ENCODE measurements at places on chromosomes 1 and 21.

DNA sequence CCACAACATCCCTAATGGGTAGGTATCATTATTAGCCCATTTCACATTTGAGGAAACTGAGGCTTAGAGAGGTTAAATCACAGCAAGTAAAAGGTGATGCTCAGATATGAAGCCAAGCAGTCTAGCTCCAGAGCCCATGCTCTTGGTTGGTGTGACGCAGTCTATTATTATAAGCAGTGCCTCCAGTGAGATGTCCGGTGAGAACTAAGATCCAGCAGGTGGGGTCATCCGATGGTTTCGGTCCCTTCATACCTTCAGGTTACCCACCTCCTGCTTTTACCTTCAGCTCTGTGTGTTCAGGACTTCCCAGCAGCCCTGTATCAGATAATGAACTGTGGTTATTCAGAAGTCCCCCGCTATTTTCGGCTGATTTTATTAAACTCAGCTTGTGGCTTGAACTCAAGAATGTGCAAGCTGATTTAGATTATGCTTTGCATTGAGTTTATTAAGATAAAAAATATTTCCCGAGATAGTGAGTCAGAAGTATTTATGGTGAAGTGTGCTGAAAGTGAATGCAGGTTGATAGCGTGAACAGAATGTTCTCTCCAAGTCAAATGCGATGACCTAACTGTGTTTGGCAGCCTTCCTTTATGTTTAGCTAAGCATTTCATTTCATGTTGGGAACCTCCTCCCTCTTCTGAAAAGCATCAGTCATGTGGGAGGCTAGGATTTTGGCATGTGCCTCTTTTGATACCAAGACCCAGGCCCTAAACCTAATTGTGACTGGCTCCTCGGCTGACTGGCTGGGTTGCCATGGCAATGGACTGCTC, 160.9 kb upstream of the UBE2U start:
- no peak for DNase-seq

DNA sequence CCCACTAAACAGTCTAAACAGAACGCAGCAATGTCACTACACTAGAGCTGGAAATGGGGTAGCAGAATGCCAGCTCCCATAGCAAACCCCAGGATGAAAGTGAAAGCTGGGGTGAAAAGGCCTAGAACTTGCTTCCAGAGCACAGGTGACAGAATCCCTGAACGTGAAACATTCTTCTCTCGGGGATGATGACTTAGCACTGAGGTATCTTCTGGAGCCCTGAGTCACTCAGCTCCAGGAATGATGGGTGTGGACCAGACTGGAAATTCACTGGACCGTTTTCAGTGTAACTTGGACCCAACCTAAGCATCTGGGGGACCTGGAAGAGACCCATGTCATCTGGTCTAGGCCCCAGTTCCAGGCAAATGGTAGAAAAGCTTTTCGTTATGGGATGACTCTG, 108.9 kb downstream of the CDC7 start:
- no peak for DNase-seq

DNA sequence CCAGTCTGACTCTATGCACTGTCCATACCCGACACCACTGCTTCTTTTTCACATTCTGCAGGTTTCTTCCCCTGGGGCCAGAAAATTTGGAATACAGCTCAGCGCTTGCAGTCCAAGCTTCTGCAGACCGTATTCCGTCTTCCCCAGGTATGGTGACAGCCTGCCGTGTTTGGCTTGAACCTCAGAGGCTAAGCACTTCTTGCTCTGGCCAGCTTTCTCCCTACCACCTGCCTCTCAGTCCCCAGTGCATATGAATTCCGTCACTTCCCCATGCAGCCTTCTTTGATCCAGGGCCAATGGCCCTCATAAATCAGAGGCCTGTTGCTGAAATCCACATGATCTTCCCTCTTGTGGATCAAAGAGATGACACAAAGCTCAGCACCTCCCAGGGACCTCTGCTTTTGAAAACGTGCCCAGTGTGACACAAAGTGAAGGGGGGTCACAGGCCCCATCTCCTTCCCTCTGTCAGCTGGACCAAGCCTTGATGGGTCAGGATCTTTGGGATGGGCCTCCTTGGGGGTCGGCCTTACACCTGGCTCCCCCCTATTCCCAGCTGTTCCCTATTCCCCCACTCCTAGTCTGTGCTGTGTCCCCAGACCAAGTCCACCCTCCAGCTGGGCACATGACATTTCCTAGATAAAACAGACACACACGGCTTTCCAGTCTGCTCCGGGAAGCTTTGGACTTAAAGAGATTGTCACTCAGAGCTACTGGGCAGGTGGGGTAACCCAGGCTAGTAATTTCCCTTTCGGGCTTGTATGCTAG, 66.6 kb downstream of the HMGB4 start:
- no peak for DNase-seq

DNA sequence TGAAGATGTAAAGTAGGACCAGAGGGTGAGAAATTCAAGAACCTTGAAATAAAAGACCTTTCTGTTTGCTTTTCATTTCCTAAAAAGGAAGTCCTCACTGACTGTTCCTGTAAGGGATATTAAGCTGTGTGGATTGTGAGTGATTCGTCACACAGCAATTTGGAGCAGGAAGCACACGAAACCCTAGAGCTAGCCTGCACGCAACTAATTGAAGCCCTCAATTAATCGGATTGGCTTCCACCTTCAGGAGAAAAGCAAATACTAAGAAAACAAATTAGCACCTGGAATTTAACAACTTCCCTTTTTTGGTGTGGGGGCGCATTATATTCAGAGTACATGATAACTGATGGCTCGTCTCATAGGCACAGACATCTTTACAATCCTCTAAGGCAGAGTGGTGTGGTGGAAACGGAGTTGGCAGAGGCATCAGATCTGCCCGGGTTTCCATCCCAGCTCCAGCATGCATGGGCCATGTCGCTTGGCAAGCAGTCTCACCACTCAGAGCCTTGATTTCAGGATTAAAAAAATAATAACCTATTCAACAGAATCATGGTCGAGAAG, 95.2 kb downstream of the KCNJ15 start:
- peak; percentile 3 for DNase-seq

- DNase-seq: no peak
Observed at GRCh38 chr1:241286486-241286885, 70.5 kb downstream of the RGS7 start.

DNA sequence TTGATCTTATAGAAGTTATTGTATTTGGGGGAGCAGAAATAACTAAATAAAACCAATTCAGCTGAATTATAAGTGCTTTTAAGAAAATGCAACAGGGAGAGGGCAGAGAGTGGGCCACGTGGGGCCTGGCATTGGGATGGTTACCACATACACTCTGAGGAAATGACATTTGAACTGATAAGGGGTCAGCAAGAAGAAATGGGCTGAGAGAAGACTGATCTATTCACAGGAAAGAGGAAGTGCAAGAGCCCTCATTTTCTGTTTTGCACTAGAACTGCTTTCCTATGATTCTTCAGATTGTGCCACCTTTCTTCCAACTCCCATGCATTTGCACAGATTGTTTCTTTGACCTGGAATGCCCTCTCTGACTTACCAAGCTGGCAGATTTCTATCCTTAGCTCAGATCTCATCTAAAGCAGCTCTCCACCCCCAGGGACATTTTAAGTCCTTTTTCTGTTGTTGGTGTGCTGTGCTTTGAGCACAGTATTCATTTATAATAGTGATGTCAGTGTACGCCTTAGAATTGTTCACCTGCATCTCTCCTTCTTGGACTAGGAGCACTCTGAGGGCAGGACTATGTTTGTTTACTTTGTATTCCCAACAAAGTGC, 115.9 kb downstream of the FGGY start:
- peak; percentile 48 for DNase-seq
